CD8-positive, alpha-beta T cell (primary cell): ENCODE measurements at places on chromosomes 1 and 21. TPM values are rescaled to one million over a fixed set of nuclear protein-coding genes. Genes with fewer than 3 reads are reported as not detected.

DNA sequence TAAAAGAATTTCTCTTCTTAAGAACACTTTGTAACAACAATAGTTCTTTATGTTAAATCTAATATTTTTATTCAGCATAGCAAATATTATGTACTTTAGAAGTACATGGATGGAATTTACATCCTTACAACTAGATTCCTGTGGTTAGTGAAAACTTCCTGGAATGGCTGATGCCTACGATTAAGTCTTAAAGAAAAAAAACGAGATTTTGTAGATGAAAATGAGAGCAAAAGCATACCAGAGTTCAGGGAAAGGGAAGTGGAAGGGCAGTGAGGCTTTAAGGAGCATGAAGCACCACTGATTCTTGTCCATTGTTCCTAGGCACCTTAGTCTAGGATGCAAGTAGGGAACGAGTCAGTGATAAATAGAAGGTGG is 26.7 kb downstream of the CFH start:
- DNase-seq: no peak

OTUD7B gene
- total RNA-seq: 2.2 TPM

DNA sequence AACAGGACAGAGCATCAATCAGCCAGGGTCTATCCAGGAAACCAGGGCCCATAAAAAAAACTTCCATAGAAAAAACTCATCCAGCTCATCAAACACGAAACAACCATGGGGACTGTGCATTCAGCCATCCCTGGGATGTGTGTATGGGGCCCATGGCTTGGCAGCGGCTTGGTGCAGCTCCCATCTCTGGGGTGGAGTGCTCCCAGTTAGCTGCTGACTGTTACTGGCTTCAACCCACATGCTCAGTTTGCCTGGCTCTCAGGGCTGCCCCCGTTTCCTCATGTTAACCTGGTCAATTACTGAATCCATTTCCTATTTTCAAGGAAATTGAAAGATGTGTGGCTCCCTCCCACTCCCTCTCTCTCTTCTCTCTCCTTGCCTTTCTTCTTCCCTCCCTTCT is 37.3 kb upstream of the STUM start:
- DNase-seq: no peak

GRCh38 chr1:223700942-223701637 is 11.2 kb upstream of the CAPN2 start:
- DNase-seq: no peak

CD52 gene
- 289 TPM for total RNA-seq
